Activated T-helper 1 cell treated with Interleukin-2 at 50 U/mL for 16 hours (primary cell): ENCODE measurements at places on chromosomes 2 and 18.

GRCh38 chr2:219574484-219575311 lies 2.6 kb downstream of the INHA start:
- DNase-seq = no peak

DNA sequence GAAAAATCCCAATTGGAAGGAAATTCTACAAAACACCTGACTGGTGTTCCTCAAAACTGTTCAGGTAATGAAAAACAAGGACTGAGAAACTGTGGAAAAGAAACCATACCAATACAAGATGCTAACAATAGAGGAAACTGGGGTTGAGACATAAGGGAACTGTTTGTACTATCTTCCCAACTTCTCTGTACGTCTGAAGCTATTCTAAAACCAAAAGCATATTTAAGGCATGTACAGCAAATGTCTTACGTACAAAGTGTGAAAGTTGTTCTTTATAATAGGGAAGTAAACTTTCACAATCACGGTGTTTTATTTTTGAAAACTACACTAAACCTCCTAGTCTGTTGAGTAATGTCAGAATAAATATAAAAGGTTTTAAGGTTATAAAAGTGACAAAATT lies 776.1 kb upstream of the RAB6C start:
- DNase-seq = no peak

- DNase-seq = no peak
Measured at GRCh38 chr2:197839327-197839726, 34.9 kb downstream of the PLCL1 start.

DNA sequence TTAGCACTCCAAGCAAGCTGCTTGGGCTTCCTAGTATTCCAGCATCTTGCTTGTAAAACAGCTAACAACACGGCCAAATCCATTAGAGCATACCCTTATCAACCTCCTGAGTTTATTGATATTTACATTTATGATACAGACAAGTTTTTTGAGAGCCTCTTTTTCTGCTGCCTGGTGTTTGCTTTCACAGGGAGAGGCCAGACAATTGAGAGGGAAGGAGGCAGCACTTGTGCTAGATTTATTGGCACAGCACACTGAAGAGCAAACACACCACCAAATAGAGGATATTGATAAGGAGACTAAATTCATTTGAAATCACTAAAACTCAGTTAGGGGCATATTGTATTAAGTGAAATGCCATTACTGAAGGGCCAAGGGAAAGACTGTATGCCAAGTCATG lies 1142.3 kb upstream of the FANCL start:
- DNase-seq = no peak

DNA sequence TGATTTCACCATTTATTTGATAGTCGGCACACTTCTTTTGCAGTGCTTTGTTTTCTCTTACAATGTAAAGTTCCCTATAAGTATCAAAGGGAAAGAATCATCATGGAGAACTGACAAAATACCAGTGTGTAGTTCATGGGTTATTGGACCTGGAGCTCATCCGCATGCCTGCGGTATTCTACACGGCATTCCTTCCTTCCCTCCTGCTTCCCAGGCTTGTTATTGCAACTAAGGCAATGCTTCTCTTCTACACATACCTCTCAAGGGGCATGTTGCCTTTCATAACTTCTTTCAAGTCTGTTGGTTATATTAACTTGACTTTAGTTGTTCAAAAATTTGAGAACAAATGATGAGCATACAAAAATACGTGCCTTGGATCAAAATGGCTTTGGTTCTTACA lies 24.3 kb upstream of the FAP start:
- DNase-seq = no peak

GRCh38 chr2:3619033-3619432 lies 24.1 kb downstream of the COLEC11 start:
- no peak for DNase-seq

DNA sequence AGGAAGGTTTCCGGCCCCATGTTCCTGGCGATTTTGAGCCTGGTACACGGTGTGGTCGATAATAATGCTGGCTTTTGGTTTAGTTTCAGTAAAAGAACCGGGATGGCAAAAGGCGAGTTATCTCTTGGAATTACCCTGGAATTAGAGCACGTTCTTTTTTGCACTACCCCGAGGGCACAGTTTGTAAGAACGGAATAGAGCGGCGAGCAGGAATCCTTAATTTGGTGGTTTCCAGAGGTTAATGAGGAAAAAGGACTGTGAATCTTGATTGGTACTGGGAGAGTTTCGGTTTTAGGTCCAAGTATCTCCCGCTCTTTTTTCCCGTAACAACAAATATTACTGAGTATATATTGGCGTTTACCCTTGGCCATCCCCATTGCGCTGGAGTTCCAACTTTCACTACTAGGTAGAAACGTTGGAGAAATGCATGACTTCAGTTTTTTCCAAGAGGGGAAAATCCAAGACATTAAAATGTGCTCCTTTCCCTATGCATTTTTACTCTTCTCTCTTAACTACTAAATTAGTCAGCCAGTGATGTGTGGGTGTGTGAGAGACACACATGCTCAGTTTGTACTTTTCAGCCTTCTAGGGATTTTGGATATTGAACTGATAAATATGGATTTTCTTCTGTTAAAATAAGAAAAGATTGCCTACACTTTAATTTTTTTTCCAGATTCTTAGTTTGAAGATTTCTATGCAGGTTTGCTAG lies 160.8 kb downstream of the AGPS start:
- DNase-seq = no peak

- DNase-seq = no peak
Measured at GRCh38 chr2:159818940-159819339, 20.9 kb upstream of the CD302 start.

DNA sequence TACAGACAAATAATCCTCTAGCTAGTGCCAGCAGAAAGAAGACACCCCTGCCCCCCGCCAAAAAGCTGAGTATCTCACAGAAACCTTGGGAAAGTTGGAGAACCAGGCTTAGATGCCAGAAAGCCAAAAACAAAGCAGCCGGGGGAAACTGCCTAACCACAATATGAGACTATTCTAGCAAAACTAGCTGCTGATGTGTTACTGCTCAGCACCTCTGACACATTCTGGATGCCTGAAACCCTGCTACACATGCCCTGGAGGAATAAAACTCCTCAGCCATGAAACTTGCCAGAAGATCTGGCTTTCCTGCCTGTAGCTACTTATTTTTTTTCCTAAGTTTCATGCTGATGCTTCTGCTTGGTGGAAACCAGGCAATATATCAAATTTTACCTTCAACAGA lies 122.7 kb upstream of the GCFC2 start:
- DNase-seq = no peak

- no peak for DNase-seq
Measured at GRCh38 chr2:26618611-26619010, 22.6 kb downstream of the CIB4 start.

GRCh38 chr18:63255435-63255834 lies 64.1 kb downstream of the BCL2 start:
- DNase-seq = no peak

DNA sequence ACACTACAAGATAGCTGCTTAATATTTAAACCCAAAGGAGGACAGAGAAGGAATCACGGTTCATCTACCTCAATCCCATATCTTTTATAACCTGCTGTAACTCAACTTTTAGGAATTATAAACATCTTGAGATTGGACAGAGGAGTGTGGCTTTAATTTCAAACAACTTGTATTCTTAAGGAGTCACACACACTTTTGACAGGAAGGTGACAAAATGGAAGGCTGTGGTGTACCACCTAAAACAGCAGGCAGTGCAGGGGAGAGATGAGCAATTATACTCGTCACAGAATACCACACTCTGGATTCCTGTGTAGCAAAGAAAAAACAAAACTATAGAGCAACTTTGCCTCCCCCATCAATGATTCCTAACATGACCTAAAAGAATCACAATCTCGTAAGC lies 194.8 kb downstream of the ZEB2 start:
- no peak for DNase-seq

- DNase-seq = no peak
Measured at GRCh38 chr2:185782223-185782769, 43.7 kb downstream of the FSIP2 start.

DNA sequence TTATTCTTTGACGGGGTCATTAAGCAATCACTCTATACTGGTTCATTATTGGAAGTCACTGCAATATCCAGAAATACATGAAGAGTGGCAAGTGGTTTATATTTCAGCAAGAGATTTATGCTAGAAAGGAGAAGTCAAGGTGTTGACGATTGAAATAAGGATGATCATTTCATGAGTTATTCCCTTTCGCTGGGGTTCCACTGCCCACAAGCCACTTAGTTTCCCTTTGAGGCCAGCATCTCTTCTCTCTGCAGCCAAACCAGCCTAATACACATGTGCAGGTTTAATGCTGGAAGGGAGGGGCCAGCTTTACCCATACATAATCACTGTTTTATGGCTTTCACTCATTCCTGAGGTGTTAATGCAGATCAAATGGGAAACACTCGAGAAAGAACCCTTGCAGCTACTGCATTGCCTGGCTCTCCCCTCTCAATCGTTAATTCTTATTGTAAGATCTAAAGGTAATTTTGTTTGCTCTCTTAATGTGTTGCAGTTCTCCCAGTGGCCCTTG lies 108.4 kb downstream of the MEIS1 start:
- no peak for DNase-seq

- DNase-seq = no peak
Measured at GRCh38 chr2:210007895-210008294, 5.5 kb downstream of the RPE start.

DNA sequence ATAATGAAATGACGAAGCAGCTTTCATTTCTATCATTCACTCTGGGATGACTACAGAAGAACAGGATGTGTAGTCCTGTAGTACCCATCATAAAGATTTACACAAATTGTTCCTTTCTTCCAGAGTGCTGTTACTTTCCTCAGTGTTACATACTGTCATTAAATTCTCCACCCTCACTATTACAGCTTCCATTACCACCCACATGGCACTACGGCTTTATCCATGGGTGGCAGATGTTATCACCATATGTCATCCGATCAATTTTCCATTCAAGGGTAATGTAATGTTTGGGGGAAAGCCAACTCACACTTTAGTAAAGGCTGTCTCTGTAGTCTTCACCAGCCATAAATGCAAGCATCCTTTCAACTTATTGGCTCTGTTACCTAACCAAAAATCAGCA lies 7.1 kb upstream of the CSRNP3 start:
- DNase-seq = no peak
